ENCODE measurements at places on chromosomes 3 and 15.

- no peak for DNase-seq
Measured at GRCh38 chr3:19030522-19030839, 117.8 kb upstream of the KCNH8 start.

GRCh38 chr3:46524008-46524407 is 26.2 kb downstream of the RTP3 start:
- no peak for DNase-seq

GRCh38 chr3:63960048-63960711 is 48.0 kb upstream of the SCAANT1 start:
- no peak for DNase-seq

DNA sequence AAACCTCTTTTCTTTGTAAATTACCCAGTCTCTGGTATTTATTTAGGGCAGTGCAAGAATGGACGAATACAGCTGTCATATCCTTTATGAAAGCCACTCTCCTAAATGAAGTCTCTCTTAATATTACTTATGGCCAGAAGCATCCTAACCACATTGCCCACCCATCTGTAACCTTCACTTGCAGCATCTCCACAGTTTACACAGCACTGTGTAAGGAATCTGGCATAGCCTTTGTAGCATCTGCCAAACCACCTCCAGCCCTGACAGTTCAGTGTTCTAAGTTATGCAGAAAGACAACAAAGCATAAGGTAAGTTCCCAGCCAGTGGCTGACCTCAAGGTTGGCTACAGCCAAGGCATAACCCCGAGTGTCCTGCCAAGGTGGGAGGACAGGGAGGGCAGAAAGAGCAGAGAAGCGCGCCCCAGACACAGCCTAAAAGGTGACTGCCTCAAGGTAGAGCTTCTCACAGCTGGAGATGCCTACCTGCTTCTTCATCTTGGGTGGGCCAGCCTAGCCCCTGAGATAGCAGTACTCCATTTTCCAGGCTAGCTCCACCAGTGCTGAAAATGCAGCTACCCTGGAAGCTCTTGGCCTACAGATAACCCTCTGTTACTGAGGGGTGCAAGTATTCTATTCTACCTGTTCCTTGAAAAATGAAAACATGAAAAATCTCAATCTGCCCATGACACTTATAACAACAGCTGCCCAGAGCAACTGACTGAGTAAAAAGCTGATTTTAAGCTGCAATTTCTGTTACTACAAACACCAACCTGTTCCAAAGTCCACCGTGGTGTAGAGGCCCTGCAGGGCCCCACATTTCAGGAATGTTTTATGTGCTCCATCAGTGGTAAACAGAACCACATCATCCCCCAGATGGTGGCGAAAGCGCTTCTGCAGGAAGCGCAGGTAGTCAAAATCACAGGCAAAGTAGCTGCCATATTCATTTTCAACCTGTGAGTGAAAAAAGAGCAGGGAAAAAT is 39.3 kb downstream of the GLB1 start:
- DNase-seq = no peak

DNA sequence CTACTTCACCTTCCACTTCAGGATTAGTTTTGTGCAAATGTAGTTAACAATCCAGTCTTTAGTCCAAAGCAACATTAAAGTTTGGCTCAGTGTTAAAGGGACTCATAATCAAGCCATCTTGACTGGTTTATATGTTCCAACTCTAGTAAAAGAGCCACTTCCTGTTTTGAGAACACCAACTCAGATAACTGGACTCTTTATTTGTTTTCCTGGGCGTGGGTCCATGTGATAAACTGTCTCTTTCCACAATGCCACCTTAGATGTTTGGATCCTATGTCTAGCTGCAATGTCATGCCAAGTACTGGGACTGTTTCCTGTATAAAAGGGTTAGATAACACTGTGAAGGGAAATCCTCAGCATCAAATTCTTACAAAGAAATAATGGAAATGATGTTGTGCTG is 545.0 kb downstream of the PYDC2 start:
- DNase-seq = no peak

- no peak for DNase-seq
Measured at GRCh38 chr3:129448186-129448895, 8.3 kb downstream of the IFT122 start.

DNA sequence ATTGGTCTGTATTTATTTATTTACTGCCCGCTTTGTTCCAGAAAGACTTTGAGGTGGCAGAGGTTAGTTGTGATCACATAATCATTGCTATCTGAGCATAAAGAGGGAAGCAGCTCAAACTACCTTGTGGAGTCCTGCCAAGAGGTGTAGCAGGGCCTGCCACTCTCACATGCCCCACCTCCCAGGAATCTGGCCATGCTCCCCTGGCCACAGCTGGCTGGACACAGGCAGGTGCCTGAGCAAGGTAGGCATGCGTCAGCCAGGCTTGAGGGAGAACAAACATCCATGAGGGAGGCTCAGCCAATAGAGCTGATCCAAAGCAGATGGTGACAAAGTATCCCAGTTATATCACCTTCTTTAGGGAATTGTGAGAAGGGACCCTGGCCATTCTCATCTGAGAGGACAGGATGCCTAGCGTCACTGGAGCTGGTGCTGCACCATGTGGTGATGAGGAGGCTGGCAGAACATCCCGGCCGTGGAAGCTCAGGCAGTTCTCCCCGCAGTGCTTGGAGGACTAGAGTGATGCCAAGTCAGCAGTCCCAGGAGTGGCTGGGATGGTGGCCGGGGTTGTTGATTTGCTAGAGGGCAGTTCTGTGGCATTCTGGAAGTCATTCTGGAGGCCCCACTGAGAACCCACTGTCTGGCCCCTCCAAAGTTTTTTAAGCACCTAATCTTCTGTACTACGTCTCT is 6.8 kb upstream of the POLG start:
- no peak for DNase-seq

Measured in activated CD4-positive, CD25-positive, alpha-beta regulatory T cell treated with anti-CD3 and anti-CD28 coated beads, Interleukin-2, amount 50 U/mL, for 16 hours (primary cell).